Endodermal cell (in vitro differentiated cells): ENCODE measurements at places on chromosomes 16 and 17.

DNA sequence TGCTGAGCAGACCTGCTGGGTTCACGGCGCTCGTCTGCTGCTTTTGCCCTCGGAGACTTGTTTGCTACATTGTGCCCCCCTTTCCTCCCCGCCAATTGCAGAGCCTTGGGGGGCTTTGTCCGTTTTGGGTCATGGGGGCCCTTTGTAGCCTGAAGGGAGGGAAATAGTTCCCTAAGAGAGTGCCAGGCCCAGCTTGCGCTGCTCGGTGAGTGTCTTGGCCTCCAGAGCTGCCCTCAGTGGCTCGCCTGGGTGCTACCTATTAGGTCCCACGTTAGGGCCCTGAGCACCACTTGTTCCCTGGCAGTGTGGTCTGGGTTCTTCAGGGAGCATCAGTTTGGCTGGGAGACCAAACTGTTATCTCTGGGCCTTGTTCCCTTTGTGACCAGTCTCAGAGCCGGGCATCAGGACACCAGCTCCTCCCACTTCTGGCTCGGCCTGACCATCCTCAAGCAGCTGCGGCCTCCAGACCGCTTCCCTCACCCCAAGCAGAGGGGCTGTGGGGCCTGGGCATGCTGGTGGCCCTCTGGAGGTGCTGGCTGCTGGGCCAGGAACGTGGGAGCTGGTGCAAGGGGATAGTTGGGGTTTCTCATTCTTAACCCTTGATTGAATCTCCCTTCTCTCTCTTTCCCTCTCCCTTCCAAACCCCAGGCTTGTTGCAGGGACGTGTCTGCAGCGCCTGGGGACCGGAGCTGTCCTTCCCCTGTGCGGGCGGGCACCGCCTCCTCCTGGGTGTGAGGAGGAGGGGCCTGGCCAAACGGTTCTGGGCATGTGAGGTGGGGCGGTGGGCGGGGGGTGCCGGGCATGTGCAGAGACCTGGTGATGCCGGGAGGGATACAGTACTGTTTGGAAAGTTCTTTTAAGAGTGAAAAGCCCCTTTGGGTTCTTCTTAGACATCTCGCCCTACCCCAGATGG, 16.0 kb upstream of the ITGB4 start:
- no peaks in the 10 kb centered on the region for H3K27me3 ChIP-seq
- no peak overlapping the region for H3K27ac ChIP-seq
- H3K36me3 ChIP-seq = peaks cover 67% of the 10 kb centered on the region
- no peak for DNase-seq

DNA sequence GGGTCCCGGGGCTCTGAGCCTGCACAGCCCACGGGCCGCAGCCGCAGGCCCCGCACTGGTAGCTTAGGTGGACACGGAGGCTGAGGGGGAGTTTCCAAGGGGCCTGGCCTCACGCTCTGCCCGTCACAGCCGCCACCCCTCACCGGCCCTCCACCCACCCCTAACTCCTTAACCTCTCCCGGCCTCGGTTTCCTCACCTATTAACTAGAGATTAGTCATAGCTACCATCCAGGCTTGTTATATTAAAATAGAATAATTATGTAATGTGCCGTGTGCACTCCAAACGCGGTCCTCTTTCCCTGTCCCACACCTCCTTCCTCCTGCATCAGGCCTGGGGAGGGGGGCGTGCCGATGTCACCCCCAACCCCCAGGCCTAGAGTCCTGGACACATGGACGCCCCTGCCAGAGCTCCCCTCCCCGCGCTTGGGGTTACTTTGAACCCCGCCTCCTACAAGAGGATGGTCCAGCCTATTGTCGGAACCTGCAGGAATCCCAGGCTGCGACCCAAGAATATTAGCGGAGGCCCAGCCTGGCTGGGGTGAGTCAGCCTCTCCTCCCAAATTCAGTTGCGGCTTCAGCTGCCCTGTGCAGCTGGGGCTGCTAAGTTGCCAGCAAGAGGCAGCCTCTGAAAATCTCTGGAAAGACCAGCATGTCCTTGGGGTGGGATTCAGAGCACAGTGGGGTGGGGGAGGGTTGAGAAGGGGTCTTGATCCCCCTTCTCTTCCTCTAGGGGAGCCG, 17.3 kb downstream of the SOCS3 start:
- H3K4me1 ChIP-seq = peaks cover 4% of the 10 kb centered on the region
- peak overlapping the region; percentile 29 for H3K27ac ChIP-seq
- H3K4me3 ChIP-seq = no peak overlapping the region
- H3K36me3 ChIP-seq = no peaks in the 10 kb centered on the region
- peaks cover 9% of the 10 kb centered on the region for H3K27me3 ChIP-seq

GRCh38 chr17:39376434-39376833, 25.0 kb downstream of the FBXL20 start:
- H3K36me3 ChIP-seq = no peaks in the 10 kb centered on the region
- no peak overlapping the region for H3K4me3 ChIP-seq
- H3K27ac ChIP-seq = no peak overlapping the region
- no peak for DNase-seq

- no peak overlapping the region for H3K27ac ChIP-seq
- H3K27me3 ChIP-seq = peaks cover 16% of the 10 kb centered on the region
- H3K36me3 ChIP-seq = no peaks in the 10 kb centered on the region
- H3K4me3 ChIP-seq = no peak overlapping the region
- peaks cover 4% of the 10 kb centered on the region for H3K4me1 ChIP-seq
- DNase-seq = no peak
Observed at GRCh38 chr17:63533433-63534077, 10.4 kb downstream of the KCNH6 start.

DNA sequence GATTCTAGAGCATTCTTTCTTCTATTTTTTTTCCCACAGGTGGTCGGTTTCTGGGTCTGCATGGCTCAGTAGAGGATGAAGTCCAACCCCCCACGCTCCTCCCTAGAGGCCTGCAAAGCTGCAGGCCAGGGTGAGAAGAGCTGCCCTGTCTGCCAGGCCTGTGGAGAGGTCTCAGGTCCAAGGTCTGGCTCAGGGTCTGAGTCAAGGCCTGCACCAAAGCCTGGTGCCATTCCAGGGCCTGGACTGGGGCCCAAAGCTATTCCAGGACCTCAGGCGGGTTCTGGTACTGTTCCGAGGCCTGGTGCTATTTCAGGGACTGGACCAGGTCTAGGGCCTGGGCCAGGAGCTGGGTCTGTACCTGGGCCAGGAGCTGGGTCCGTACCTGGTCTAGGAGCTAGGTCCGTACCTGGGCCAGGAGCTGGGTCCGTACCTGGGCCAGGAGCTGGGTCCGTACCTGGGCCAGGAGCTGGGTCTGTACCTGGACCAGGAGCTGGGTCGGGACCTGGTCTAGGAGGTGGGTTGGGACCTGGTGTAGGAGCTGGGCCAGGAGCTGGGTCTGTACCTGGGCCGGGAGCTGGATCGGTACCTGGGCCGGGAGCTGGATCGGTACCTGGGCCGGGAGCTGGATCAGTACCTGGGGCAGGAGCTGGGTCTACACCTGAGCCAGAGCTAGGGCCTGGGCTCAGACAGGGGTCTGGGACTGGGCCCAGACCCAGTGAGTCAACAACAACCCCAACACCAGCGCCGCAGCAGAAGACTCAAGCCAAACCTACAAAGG, 3.4 kb downstream of the SDR42E2 start:
- H3K4me3 ChIP-seq = no peak overlapping the region
- no peak for DNase-seq
- H3K36me3 ChIP-seq = no peaks in the 10 kb centered on the region

DNA sequence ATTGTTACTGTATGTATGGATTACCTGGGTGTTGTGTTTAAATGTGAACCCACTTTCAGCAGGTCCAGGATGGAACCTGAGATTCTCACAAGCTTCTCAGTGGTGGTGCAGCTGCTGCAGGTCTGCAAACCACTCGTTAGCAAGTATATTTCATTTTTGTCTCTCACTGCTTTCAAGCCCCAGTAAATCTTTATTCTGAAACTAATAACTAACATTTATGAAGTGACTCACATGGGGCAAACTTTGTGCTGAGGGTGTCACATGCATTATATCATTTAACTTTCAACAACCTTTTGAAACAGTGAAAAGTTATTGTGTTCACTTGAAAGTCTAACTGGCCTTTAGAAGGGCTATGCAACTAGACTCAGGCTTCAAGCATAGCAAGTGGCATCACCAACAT, 98.9 kb upstream of the DYNLRB2 start:
- H3K27me3 ChIP-seq = peaks cover 33% of the 10 kb centered on the region
- no peak overlapping the region for H3K27ac ChIP-seq
- no peaks in the 10 kb centered on the region for H3K36me3 ChIP-seq
- H3K4me1 ChIP-seq = no peaks in the 10 kb centered on the region

GRCh38 chr16:24736758-24737157, 7.3 kb downstream of the TNRC6A start:
- no peaks in the 10 kb centered on the region for H3K27me3 ChIP-seq
- peaks cover 68% of the 10 kb centered on the region for H3K36me3 ChIP-seq
- no peak overlapping the region for H3K27ac ChIP-seq
- H3K4me3 ChIP-seq = no peak overlapping the region
- DNase-seq = no peak

DNA sequence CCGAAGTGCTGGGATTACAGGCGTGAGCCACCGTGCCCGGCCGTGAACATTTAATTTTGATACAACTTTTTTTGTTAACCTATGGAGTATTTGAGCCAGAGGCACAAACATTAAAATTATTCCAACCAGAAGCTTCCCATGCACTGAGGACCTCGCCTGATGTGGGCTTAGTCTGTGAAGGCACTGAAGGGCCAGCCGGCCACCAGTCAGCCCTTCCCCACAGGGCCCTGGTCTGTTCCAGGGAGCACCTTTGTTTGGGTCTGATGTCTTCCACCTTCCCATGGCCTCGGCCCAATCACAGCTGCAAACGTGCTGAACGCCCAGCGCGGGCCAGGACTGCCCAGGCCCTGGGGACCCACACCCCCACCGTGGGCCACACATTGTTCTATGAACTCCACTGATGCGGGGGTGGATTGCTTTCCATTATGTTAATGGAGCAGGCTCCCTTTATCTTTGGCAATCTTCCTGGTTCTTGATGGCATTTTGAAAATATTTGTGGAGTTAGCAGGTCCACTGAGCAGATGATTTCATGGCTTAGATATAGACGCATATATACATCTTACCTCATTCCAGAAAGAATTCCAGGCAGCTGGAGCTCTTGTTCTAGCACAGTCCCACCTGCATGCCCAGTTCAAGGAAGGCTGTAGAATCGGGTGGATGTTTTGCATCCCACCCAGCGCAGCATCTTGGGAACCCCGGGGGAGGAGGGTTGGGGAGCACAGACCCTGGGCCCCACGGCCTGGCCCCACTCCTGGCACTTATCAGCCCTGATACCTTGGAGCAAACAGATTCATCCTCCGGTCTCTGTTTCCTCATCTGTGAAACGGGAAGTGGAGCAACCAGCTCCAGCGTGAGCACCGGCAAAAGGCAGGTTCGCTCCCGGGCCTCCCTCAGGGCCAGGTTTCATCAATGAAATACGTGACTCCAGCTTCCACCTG, 14.5 kb downstream of the SPIRE2 start:
- peaks cover 2% of the 10 kb centered on the region for H3K4me1 ChIP-seq
- H3K4me3 ChIP-seq = no peak overlapping the region
- no peak overlapping the region for H3K27ac ChIP-seq
- no peaks in the 10 kb centered on the region for H3K27me3 ChIP-seq
- DNase-seq = no peak
- no peaks in the 10 kb centered on the region for H3K36me3 ChIP-seq

DNA sequence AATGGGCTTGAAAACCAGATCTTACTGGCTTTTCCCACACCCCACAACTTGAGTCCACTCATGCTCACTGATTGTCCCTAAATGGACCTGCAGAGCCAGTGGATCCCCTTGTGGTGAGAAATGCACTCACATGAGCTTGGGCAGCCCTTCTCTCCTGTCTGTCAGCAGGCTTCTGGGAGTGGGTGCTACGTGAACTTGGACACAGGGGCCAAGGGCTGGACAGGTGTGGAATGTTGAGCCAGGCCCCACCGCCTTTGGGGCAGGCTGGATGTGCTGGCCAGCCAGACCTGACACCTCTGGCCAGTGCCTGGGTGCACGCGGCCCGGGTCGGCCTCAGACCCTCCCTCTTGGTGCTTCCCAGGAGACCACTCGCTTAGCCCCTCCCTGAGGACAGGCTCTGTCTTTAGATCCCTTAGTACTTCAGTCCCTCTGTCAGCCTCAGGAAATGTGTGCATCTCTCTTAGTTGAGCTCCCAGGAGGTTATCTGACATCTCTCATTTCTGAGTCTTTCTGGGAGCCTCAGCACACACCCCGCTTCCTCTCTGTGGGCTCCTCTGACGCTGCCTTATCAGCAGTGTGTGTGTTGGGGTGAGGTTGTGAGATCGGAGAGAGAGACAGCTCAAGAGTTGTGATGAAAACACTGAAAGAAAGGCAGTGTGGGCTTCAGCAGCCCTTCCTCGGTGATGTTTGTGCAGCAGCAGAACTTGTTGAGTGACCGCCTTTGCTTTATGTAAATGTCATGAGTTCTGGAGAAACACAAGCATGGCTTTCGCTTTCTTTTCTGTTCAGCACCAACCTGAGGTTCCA, 117.0 kb downstream of the RAB11FIP4 start:
- peak; percentile 86 for DNase-seq
- H3K27me3 ChIP-seq = no peaks in the 10 kb centered on the region
- peaks cover 3% of the 10 kb centered on the region for H3K4me1 ChIP-seq
- no peak overlapping the region for H3K4me3 ChIP-seq
- no peaks in the 10 kb centered on the region for H3K36me3 ChIP-seq

GRCh38 chr17:78360371-78361224, 721 bp upstream of the SOCS3 start:
- H3K4me3 ChIP-seq = peak overlapping the region; percentile 85
- peak overlapping the region; percentile 87 for H3K27ac ChIP-seq
- DNase-seq = peak; percentile 100
- H3K27me3 ChIP-seq = no peaks in the 10 kb centered on the region
- H3K4me1 ChIP-seq = peaks cover 10% of the 10 kb centered on the region

GRCh38 chr17:74566132-74566753, 1.1 kb downstream of the CD300H start:
- no peaks in the 10 kb centered on the region for H3K4me1 ChIP-seq
- H3K36me3 ChIP-seq = no peaks in the 10 kb centered on the region
- peaks cover 45% of the 10 kb centered on the region for H3K27me3 ChIP-seq

DNA sequence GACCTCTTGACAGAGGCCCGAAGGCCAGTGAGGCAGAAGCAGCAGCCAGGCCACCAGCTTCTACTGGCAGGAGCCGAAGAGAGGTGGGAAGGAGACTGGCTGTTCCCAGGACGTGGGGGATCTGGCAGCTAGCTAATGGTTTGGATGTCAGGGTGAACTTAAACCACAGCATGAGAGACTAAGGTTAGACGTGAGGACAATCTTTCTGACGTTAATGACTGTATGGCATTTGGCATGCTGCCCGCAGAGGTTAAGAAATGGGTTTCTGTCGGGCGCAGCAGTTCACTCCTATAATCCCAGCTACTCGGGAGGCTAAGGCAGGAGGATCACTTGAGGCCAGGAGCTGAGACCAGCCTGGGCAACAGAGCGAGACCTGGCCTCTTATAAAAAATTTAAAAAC, 6.3 kb upstream of the KRT13 start:
- H3K36me3 ChIP-seq = no peaks in the 10 kb centered on the region
- H3K27ac ChIP-seq = no peak overlapping the region
- H3K27me3 ChIP-seq = no peaks in the 10 kb centered on the region

- no peaks in the 10 kb centered on the region for H3K4me1 ChIP-seq
- H3K36me3 ChIP-seq = peaks cover 72% of the 10 kb centered on the region
- no peak for DNase-seq
- no peak overlapping the region for H3K4me3 ChIP-seq
- no peaks in the 10 kb centered on the region for H3K27me3 ChIP-seq
Observed at GRCh38 chr17:44417553-44417952, 28.1 kb upstream of the ITGA2B start.
